Pancreas (tissue), 10 donors: ENCODE measurements at places on chromosomes 12 and 14. TPM values are rescaled to one million over a fixed set of nuclear protein-coding genes. Genes with fewer than 3 reads are reported as not detected.

DNA sequence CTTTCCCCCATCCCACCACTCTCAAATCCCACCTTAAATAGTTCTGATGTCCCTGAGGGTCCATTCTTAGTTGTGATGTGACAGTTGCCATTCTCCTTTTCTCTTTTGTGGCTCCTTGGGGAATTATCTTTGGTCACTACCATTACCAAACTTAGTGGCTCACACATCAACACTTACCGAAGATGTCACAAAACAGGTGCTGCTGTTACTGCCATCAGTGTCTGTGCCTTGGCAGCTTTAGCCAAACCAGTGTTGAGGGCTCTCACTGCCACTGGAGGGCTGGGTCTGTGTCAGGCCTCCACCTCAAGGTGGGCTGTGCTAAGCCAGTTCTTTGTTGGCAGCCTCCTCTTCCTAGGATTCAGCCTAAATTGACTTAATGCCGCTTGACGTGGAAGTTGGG, 144.0 kb downstream of the MYRFL start:
- no peak overlapping the region for H3K4me3 ChIP-seq
- DNase-seq = no peak
- H3K27ac ChIP-seq = no peak overlapping the region
- no peaks in the 10 kb centered on the region for H3K4me1 ChIP-seq
- H3K36me3 ChIP-seq = no peaks in the 10 kb centered on the region

DNA sequence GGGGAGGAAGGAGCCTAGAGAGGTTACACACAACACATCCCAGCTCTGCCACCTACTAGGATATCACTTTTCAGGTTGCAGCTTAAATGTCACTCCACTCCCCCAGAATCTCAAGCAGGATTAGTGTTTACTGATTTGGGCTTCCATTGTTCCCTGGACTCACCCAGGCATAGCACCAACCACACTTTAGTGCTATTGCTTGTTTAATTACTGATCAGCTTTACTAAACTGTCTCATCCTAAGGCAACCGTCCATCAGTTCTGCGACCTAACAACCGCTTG, 6.1 kb upstream of the KRT18 start:
- H3K27ac ChIP-seq = no peak overlapping the region
- H3K4me1 ChIP-seq = peaks cover 23% of the 10 kb centered on the region
- H3K27me3 ChIP-seq = no peaks in the 10 kb centered on the region
- H3K36me3 ChIP-seq = no peaks in the 10 kb centered on the region
- no peak for DNase-seq

- H3K4me3 ChIP-seq = no peak overlapping the region
- no peaks in the 10 kb centered on the region for H3K36me3 ChIP-seq
- DNase-seq = no peak
- H3K27ac ChIP-seq = no peak overlapping the region
- no peaks in the 10 kb centered on the region for H3K27me3 ChIP-seq
- no peaks in the 10 kb centered on the region for H3K4me1 ChIP-seq
These were observed 60.8 kb upstream of the EVL start for GRCh38 chr14:100004392-100004791.

- no peaks in the 10 kb centered on the region for H3K27me3 ChIP-seq
- peaks cover 19% of the 10 kb centered on the region for H3K4me1 ChIP-seq
- no peak overlapping the region for H3K4me3 ChIP-seq
- no peaks in the 10 kb centered on the region for H3K36me3 ChIP-seq
- no peak overlapping the region for H3K27ac ChIP-seq
These were observed 42.5 kb downstream of the CCDC88C start for GRCh38 chr14:91374879-91375702.

- no peaks in the 10 kb centered on the region for H3K36me3 ChIP-seq
These were observed 494.8 kb downstream of the NELL2 start for GRCh38 chr12:44381341-44381740.

DNA sequence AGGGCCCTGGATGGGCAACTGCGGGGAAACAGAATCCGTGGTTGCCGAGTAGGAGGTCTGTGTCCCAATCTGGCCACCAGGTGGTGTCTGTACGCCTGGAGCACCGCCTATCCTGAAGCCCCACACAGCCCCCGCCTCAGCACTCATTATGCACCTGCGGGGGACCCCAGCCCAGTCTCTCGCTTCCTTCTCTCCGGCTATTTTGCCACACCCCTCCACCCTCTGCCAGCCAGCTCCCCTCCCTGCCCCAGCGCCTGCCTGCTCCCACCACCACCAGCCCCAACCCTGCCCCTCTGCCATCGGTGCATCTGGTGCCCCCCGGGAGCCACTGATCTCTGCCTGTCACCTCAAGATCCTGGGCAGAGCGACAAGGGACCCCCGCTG, 2.2 kb upstream of the NXPH4 start:
- no peak overlapping the region for H3K4me3 ChIP-seq
- H3K36me3 ChIP-seq = no peaks in the 10 kb centered on the region
- peaks cover 8% of the 10 kb centered on the region for H3K4me1 ChIP-seq
- DNase-seq = peak; percentile 45
- no peaks in the 10 kb centered on the region for H3K27me3 ChIP-seq

GRCh38 chr12:77372026-77372425, 306.7 kb upstream of the E2F7 start:
- H3K27ac ChIP-seq = no peak overlapping the region
- no peak overlapping the region for H3K4me3 ChIP-seq
- no peaks in the 10 kb centered on the region for H3K36me3 ChIP-seq
- no peaks in the 10 kb centered on the region for H3K27me3 ChIP-seq
- no peaks in the 10 kb centered on the region for H3K4me1 ChIP-seq

DNA sequence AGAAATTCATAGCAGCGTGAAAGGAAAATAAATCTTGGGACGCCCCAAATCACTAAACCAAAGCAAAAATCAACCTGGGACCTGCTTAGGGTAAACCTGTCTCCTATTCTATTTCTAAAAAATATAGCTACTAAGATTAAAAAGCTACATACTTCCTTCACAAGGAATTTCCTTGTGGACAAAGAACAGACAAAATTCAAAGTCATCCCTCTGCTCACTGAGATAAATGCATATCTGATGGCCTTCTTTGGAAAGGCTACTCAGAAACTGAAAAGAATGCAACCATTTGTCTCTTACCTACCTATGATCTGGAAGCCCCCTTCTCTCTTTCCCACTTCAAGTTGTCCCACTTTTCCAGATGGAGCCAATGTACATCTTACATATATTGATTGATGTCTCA, 93.0 kb upstream of the CNOT2 start:
- no peaks in the 10 kb centered on the region for H3K27me3 ChIP-seq
- H3K27ac ChIP-seq = no peak overlapping the region
- H3K4me3 ChIP-seq = no peak overlapping the region
- no peaks in the 10 kb centered on the region for H3K36me3 ChIP-seq

- H3K27me3 ChIP-seq = no peaks in the 10 kb centered on the region
- no peak for DNase-seq
- no peaks in the 10 kb centered on the region for H3K36me3 ChIP-seq
- H3K27ac ChIP-seq = peak overlapping the region; percentile 2
- H3K4me3 ChIP-seq = no peak overlapping the region
These were observed 40.4 kb downstream of the KICS2 start for GRCh38 chr12:64181430-64182291.

- H3K4me3 ChIP-seq = peak within 1 kb of the TSS; percentile 35
- DNase-seq = peak; percentile 76
- no peaks in the 10 kb centered on the region for H3K36me3 ChIP-seq
- peaks cover 74% of the 10 kb centered on the region for H3K27me3 ChIP-seq
- H3K4me1 ChIP-seq = peaks cover 23% of the 10 kb centered on the region
- no peak within 1 kb of the TSS for H3K27ac ChIP-seq
These were observed at the start of gene PAX9 for GRCh38 chr14:36661506-36662257. TSS of gene PAX9 (plus strand) at chr14:36661860. CDS start at chr14:36662090, 230 bp downstream.

GRCh38 chr12:53995378-53996239, 4.4 kb upstream of the HOXC9 start:
- H3K4me1 ChIP-seq = no peaks in the 10 kb centered on the region
- peaks cover 9% of the 10 kb centered on the region for H3K27me3 ChIP-seq
- no peak for DNase-seq
- no peaks in the 10 kb centered on the region for H3K36me3 ChIP-seq
- peak overlapping the region; percentile 15 for H3K4me3 ChIP-seq

DNA sequence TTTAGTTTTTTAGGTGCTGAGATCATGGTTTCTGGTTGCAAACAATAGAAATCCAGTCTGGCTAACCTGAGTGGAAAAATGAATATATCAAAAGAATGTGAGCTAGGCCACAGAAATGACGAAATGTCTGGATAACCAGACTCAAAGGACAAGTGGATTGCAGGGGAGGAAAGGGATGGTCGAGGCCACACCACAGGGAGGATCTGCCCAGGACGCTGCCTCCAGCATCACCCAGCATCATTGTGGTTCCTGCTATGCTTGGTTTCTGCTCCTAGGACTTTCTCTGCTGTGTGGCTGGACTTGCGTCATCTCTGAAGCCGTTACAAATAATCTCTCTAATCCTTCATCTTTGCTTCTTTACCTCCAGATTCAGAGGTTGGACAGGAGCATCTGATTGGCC, 80.4 kb downstream of the TTC8 start:
- no peaks in the 10 kb centered on the region for H3K27me3 ChIP-seq
- H3K36me3 ChIP-seq = no peaks in the 10 kb centered on the region
- no peak overlapping the region for H3K27ac ChIP-seq
- H3K4me3 ChIP-seq = no peak overlapping the region
- no peak for DNase-seq

DNA sequence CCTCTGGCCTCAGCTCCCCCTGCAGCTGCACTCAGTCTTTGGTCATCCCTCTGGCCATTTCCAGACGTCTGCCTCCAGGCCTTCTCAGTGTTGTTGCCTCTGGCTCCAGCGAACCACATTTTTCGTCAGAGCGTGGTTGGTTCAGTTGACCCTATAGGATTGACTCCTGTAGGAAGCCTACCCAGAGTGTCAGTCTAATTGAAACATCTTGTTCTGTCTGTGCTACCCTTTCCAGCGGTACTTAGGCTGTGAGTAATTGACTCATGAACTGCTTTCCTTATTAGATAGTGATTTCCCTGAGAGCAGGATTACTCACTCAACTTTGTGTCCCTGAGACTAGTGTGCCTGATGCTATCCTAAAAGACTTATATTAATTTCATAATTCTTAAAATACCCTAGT, 373.2 kb downstream of the ATP23 start:
- no peaks in the 10 kb centered on the region for H3K4me1 ChIP-seq
- no peaks in the 10 kb centered on the region for H3K36me3 ChIP-seq
- H3K27me3 ChIP-seq = no peaks in the 10 kb centered on the region
- no peak overlapping the region for H3K4me3 ChIP-seq
- H3K27ac ChIP-seq = no peak overlapping the region
- no peak for DNase-seq

DNA sequence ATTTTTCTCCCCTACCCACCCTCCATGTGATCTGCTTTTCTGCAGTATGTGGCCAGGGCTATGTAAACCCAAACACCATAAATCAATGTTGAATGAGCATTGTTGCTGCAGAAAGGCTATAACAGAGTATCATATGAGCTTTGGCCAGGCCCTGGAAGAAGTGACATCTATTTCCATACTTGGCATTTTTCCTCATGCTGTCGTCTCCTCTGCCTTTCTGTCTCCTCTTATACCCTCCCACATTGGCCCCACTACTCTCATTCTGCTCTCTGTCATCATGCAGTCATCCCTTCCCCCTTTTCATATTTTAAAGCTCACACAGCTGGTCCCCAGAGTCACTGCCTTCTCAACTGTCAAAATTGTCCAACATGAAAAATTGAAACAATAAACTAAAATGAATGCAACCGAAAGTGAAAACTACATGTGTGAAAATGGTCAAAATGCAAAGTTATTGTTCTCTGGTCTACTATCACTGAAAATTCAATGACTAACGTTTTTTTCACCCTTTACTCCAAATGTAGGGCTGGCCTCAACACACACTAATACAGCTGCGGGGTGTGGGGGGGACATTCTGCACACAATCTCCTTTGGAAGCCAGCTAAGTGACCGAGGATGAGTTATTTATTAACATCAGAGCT, 290.7 kb upstream of the TMPO start:
- no peak for DNase-seq
- H3K4me3 ChIP-seq = no peak overlapping the region
- H3K27me3 ChIP-seq = no peaks in the 10 kb centered on the region

DNA sequence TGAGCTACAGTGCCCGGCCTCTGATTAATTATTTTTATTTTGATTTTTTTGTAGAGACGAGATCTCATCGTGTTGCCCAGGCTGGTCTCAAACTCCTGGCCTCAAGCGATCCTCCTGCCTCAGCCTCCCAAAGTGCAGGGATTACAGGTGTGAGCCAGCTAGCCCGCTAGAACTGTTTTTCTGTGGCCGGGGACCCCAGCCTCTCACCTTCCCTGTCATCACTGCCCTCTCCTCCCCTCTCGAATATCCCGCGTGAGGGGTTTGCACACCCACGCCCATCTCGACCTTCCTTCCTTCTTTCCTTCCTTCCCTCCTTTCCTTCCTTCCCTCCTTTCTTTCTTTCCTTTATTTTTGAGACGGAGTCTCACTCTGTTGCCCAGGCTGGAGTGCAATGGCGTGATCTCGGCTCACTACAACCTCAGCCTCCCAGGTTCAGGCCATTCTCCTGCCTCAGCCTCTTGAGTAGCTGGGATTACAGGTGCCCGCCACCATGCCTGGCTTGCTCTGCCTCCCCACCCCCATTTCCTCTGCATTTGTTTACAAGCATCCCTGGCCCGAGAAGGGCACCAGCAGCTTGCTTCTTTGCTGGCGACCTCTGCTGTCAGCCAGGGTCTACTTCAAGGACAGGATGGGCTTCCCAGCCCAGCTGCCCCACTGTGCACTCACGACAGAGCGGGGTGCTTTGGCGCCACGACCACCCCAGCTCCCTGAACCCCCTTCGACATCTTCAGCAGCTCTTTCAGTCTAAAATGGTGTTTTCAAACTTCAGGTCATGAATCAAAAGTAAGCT, 4.3 kb upstream of the TRAF3 start:
- no peaks in the 10 kb centered on the region for H3K4me1 ChIP-seq
- H3K36me3 ChIP-seq = no peaks in the 10 kb centered on the region
- H3K27me3 ChIP-seq = no peaks in the 10 kb centered on the region
- H3K27ac ChIP-seq = no peak overlapping the region

DNA sequence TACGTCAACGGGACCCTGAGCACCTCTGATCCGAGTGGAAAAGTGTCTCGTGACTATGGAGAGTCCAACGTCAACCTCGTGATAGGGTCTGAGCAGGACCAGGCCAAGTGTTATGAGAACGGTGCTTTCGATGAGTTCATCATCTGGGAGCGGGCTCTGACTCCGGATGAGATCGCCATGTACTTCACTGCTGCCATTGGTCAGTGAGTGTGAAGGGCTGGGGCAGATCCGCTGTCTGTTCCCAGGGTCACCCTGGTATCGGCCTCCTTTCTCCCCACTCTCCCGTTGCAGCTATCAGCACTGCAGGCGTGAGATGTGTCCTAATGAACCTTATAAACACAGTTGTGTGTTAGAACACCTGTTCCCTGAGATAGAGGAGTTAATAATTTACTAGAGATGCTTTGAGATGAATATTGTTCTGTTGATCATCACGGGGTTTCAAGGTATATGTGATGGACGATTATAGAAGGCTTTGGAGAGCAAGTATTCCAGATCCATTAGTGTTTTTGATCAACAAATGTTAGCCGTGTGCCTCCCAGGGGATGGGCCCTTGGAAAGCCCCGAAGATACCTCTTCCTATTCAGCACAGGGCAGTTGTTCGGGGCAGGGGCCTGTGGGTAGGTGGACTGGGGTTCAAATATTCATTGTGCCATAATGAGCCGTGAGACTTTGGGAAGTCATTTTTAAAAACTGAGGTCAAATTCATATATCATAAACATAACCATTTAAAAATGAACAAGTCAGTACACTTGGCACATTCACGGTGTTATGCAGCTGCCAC, 33.6 kb downstream of the ADGRD1 start:
- H3K36me3 ChIP-seq = no peaks in the 10 kb centered on the region
- no peaks in the 10 kb centered on the region for H3K27me3 ChIP-seq
- H3K4me1 ChIP-seq = no peaks in the 10 kb centered on the region
- DNase-seq = no peak
- H3K27ac ChIP-seq = no peak overlapping the region
- H3K4me3 ChIP-seq = no peak overlapping the region

The TMEM233 gene
- polyA plus RNA-seq = 0.09 TPM

The FAM216A gene
- polyA plus RNA-seq = 2.8 TPM

The TAC3 gene
- polyA plus RNA-seq = 4.4 TPM

The CCDC184 gene
- 0.61 TPM for polyA plus RNA-seq

The KRT73 gene
- polyA plus RNA-seq = not detected

The TMEM63C gene
- 5.4 TPM for polyA plus RNA-seq

The PRKAG1 gene
- 33.4 TPM for polyA plus RNA-seq

The BEST3 gene
- 1.0 TPM for polyA plus RNA-seq
